ENCODE measurements at places on chromosomes 16 and 17.

- no peak for DNase-seq
Measured at GRCh38 chr16:1635070-1635469, 22.9 kb downstream of the CRAMP1 start.

- no peak for DNase-seq
Measured at GRCh38 chr17:3532106-3532858, 25.3 kb downstream of the TRPV3 start.

DNA sequence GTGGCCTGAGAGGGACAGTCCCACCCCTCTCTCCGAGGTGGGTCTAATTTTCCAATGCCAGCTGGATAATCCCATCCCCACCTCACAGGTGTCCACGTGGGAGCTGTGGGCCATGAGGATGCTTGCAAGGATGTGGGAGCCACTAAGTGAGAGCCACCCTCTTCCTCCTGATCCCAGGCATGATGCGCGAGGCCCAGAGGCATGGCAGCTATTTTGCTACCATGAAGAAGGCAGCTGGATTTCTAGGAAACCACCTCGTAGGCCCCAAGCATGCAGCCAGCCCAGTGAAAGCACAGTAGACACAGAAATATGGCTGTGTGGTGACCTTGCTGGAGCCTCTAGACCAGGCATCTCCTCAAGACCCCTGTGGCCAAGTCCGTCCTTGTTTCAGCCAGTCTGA, 20.4 kb downstream of the KDM8 start:
- DNase-seq = no peak

- DNase-seq = no peak
Measured at GRCh38 chr16:23323224-23324030, 21.3 kb downstream of the SCNN1B start.

GRCh38 chr17:67602444-67602843, 115.3 kb upstream of the NOL11 start:
- no peak for DNase-seq

GRCh38 chr17:17252149-17252661, 15.2 kb upstream of the FLCN start:
- DNase-seq = no peak

GRCh38 chr17:55294042-55294751, 29.4 kb downstream of the HLF start:
- no peak for DNase-seq

GRCh38 chr17:32907583-32907982, 20.4 kb upstream of the TMEM98 start:
- DNase-seq = no peak

GRCh38 chr17:78108726-78109488, 19.6 kb downstream of the TMC6 start:
- DNase-seq = no peak

GRCh38 chr17:66355510-66355909, 53.1 kb downstream of the PRKCA start:
- DNase-seq = no peak

DNA sequence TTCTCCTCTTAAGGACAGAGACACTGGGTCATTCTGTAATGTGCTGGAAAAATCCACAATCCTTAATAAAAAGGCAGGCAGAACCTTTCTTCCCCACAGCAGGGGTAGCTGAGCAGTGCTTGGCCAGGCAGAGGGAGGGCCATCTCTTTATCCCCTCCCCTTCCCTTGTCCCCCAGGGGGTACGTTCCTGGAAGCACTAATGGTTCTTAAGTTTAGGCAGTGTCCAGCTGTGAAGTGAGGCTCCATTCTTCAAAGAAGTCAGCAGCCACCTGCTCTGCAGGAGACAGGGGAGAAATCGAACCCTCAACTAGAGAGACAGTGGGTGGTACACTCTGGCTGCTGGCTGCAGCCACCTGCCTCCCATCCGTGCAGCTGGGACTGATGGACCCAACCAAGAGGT, 533.9 kb upstream of the CDH11 start:
- DNase-seq = no peak

DNA sequence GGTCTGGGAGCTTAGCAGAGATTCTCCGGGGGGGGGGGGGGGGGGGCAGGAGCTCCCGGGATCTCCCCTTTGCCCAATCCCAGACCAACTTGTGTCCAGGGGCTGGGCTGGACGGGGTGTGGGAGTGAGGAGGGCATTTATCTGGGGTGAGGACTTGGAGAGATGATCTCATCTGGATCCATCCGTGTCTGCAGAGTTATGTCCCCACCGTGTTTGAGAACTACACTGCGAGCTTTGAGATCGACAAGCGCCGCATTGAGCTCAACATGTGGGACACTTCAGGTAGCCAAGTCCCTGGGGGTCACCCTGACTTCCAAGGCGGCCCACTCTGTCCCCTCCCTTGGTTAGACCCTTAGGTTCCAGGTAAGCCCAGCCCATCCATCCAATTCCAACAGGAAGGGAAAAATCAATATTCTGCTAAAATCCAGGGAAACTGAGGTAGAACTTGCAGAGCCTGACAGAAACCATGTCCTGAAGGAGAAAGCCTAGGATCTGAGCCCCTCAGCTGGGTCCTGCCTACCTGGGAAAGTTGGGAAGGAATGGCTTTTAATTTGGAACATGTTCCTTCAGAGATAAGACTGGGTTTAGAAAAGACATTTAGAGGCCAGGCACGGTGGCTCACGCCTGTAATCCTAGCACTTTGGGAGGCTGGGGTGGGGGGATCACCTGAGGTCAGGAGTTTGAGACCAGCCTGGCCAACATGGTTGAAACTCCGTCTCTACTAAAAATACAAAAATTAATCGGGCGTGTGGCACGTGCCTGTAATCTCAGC, 921 bp downstream of the RND2 start:
- no peak for DNase-seq

DNA sequence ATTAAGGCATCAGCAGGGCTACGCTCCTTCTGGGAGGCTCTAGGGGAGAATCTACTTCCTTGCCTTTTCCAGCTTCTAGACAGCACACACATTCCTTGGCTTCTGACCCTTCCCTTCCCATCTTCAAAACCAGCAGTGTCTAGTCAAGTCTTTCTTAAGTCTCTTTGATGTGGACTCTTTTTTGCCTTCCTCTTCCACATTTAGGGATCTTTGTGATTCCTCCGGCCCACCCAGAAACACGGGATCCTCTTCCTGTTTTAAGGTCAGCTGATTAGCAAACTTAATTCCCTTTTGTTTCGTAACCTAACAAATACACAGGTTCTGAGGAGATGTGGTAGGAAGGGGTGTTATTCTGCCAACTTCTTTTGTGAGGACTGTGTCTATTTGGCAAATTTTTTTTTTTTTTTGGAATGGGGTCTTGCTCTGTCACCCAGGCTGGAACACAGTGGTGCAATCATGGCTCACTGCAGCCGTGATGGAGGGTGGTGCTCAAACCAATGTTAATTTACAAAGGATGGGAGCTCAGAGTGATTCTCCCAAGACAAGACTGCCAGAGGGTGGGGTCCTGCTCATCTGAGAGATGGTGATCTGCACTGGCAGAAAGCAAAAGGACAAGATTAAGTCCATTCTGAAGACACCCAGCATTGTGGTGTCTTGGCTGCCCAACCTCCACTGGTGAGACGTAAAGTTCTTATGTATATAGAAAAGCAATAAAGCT, 14.7 kb downstream of the KNOP1 start:
- no peak for DNase-seq

- DNase-seq = no peak
Measured at GRCh38 chr16:9105189-9105588, 13.7 kb downstream of the HAPSTR1 start.

DNA sequence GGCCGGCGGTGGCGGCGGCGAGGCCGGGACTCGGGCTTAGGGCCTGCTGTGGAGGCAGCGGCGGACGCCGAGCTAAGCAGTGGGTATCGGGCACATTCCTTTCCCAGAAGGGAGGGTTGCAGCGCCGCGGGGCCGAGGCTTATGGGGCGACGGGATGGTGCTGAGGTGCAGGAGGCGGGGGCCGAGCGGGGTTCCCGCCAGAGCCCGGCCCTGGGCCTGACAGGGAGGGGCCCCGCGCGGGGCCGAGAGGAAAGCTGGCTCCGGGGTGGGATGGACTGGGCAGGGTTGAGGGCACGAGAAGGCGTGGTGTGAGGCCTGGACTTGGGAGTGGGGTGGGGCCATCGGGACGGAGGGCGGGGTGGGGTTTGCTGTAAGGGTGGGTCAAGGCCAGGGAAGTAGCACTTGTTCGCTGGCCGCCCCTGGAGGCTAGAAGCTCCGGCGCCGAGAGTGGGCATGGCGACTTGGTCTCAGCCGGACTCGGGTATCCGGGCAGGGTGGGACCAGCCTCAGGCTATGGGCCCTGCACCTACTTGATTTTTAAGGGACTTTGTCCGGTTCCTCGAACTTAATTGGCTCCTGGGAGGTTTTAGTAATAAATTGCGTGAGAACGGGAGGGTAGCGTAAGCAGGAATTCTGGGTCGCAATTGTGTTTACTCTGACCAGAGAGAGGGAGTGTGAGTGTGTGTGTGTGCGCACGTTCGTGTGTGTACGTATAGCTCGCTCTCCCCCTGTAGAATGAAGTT, 396 bp downstream of the NFE2L1 start:
- DNase-seq = no peak

DNA sequence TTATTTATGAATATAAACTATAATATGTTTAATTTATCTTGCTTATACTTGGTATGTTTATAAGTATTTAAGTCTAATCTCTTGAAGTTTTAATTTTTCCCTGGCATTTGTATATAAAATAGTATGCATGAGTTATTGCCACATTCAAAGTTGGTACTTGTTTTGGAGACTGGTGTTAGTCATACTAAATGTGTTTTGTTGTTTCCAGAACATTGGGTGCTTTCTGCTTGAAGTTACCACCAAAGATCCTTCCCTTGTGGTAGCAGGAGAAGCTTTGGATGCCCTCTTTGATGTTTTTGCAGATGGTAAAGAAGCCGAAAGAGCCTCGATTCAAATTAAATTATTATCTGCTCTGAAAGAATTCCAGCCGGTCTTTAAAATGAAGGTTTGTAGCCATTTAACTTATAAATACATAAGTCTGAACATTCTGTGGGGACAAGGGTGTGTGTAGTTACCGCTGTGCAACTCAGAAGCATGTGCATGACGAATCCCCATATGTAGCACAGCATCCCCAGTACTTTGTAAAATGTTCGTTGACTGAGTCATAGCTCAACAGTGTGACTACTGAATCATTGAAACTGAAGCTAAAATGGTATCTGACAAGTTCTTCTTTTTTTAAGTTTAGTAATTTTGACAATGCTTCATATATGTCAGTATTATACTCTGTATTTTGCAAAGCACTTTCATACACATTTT, 36.4 kb downstream of the HEATR3 start:
- DNase-seq = no peak

- DNase-seq = peak; percentile 31
Measured at GRCh38 chr17:29005936-29006511, at the start of gene SEZ6. Gene SEZ6, minus strand, starts transcription at chr17:29006033. Its CDS starts 164 bp downstream, at chr17:29005869.

GRCh38 chr17:81833160-81833920, at the start of gene MCRIP1:
Gene MCRIP1, minus strand, starts transcription at chr17:81833291. Its CDS starts 8,785 bp downstream, at chr17:81824506.
- DNase-seq = peak; percentile 90

DNA sequence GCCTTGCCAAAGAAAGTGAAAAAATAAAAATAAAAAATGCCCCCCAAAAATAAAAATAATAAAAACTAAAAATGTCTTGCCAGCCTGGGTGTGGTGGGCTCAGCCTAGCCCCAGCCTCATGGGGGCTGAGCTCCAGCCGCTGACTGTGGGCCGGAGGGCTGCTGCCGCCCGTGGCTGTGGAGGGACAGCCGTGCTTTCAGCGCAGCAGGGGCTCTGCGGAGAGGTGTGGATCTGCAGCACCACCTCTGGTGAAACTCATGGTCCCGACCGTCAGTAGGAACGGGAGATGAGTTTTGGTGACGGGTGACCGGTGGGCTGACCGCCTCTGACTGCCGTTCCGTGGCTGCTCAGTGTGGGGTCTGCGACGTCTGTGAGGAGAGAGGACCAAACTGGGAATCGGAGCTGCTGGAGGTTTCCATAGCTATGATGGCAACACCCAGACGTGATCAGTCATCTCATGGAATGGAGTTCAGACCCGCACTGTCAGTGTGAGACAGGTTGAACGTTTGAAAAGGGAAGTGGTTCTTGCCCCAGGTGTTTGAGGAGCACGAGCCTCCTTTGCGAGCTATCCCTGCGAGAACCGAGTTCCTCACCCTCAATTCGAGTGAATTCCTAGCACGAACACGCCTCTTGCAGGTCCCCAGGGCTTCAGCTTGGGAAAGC, 12.0 kb upstream of the RPL13 start:
- DNase-seq = no peak

DNA sequence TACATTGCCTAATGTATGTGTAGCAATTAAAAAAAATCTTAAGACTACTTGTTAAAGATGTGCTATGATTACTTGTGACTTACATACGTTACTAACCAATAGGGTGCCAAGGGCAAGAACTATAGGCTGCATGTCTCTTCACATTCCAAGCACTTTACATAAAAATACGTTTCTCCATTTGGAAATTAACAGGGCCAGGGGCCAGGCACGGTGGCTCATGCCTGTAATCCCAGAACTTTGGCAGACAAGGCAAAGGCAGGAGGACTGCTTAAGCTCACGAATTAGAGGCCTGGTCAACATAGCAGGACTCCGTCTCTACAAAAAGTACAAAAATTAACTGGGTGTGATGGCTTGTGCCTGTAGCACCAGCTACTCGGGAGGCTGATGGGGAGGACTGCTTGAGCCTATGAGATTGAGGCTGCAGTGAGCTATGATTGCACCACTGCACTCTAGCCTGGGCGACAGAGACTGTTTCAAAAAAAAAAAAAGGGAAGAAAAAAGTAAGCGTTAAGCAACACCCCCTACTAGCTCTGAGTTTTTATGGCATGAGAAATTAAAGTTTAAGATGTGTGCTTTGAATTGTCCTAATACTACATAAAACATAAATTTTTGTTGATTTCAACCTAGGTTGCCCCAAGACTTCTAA, 12.3 kb downstream of the PSMD12 start:
- DNase-seq = no peak

DNA sequence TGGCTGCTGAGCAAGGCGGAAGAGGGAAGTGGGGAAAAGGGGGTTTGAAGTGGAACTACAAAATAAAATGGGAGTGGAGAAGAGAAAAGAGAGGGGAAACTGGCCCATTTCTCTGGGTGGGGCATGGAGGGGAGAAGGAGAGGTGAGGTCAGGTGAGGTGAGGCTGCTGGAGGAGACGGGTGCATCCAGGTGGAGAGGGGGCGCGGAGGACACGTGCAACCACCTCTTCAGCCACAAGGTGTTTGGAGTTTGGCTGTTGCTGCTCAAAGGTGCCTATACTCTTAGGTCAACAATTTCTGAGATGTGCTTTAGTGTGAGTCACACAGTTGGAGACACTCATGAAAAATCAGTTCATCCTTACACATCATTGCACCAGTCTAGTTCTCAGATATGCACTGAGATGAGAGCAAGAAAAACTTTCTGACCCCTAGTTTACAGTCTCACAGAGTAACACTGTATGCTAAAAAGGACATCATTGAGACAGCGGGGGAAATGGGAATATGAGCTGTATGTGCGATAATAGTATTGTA, 4.8 kb downstream of the SLC6A4 start:
- no peak for DNase-seq
